ENCODE measurements at places on chromosomes 4 and X.

GRCh38 chr4:169604903-169605331 lies 7.5 kb downstream of the NEK1 start:
- no peak for DNase-seq

GRCh38 chr4:145483514-145483913 lies 1.9 kb downstream of the SMAD1 start:
- DNase-seq, result no peak

DNA sequence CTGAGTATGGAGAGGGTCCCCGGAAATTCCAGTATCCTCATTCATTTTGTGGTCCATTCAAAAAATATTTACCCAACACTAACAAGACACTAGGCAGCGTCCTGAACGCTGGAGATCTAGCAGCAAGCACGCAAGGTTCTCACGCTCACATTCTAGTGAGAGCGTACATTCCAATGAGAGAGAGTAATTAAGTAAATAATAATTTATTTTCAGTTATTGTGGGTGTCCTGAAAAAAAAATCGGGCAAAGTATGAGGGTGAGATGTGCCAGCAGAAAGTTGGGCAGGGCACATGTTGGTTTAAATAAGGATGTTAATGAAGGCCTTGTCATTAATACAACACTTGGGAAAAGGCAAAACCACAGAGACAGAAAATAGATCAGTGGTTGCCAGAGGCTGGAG lies 4.0 kb upstream of the TMEM156 start:
- no peak for DNase-seq

GRCh38 chr4:83040269-83040668 lies 5.3 kb downstream of the COPS4 start:
- DNase-seq, result no peak

DNA sequence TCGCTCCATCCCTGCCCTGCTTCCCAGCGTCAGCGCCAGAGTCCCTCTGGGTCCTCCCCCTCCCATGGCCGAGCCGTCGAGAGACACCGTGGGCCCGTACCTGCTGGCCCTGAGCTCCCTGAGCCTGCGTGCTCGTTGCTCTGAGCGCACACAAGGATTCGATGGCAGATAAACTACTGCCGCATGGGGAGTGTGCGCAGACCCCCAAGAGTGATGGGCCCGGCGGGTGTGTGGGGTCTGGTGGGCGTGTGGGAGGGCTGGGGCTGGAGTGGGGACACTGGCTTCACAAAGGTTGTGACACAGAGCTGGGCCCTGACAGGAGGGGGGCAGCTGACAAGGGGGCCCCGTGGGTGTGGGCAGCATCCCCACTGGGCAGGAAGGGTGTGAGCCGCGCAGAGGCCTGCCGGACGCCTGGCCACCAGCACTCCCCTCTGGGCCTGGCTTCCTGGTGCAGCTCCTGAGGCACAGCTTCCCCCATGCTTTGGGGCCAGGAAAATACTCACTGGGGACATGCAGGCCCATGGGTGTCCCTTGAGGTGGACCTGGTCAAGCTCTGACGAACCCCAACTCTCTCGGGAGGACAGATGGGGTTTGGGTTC lies 4.8 kb upstream of the RGS12 start:
- no peak for DNase-seq

GRCh38 chr4:8301851-8302730 lies 32.5 kb downstream of the HTRA3 start:
- no peak for DNase-seq

Measured in OCI-LY7 (cell line).